D721Med (cell line): ENCODE measurements at places on chromosomes 3 and 15.

DNA sequence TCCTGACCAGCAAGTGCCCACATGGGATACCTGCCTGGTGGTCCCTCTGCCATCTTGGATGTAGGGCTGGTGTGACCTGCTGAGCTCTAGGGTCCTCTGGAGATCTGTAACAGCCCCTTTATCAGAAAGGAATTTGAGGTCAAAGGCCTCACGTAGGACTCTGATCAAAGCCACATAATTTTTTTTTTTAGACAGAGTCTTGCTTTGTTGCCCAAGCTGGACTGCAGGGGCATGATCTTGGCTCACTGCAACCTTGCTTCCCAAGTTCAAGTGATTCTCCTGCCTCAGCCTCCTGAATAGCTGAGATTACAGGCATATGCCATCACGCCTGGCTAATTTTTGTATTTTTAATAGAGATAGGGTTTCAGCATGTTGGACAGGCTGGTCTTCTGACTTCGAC, 9.5 kb downstream of the ITGB5 start:
- DNase-seq: no peak

- no peak for DNase-seq
Observed at GRCh38 chr15:65827065-65827464, 35.0 kb upstream of the DENND4A start.

- DNase-seq: no peak
Observed at GRCh38 chr3:190222360-190222759, 99.9 kb downstream of the CLDN1 start.

DNA sequence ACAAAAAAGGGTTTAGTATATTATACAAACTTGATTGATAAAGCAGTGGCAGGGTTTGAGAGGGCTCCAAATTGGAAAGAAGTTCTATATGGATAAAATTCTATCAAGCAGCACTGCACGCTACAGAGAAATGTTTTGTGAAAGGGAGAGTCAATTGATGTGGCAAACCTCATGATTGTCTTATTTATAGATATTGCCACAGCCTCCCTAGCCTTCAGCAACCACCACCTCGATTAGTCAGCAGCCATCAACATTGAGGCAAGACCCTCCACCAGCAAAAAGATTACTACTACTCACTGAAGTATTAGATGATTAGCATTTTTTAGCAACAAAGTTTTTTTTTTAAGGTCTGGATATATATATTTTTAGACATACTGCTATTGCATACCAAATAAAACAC, 296.7 kb downstream of the CHST2 start:
- DNase-seq: no peak

DNA sequence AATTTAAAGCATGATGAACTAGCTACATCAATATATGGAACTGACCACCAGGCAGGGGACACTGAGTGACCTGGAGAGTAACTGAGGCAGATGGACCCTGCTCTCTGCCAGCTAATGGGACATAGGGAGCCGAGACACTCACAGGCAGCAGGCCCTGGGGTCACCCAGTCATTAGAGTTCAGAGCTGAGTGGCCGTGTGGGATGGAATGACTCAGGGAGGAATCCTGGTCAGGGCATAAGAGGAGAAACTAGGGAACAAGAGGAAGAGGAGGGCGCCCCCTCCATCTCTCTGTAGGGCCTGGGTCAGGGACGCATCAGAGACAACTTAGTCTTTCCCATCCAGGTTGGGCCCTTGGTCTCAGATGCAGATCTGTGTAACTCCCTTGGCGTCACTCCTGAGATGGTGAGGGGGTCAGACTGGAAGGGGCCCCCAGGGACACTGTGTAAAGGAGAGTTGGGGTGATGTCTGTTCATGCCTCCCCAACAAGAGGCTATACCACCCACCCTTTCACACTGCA, 39.8 kb downstream of the CCDC12 start:
- DNase-seq: no peak

GRCh38 chr3:122794483-122794778, 438 bp upstream of the SLC49A4 start:
- DNase-seq: no peak
